ENCODE measurements at places on chromosomes 12 and 14.
A peak's percentile ranks its signal among the peaks of the same experiment; 100 is the strongest.

GRCh38 chr14:101808020-101808641 is 46.6 kb downstream of the PPP2R5C start:
- DNase-seq, result no peak

GRCh38 chr12:40146800-40147797 is 41.2 kb upstream of the SLC2A13 start:
- no peak for DNase-seq

DNA sequence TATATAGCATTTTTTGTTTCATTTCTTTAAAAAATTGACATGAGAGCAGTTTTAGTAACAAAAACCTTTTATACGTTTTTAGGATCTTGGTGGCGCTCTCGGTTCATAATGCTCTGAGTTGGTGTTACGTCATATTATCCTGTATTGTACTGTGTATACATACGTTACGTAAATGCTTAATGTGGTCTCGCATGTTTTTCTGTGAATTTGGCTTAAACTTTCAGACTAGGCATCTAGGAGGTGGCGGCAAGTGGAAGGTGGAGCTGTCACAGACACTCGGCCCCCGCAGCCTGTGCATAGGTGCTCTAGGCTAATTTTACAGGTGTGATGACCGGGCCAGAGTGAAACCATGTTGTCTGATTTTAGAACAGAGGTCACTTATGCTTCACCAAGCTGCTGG is 60.0 kb downstream of the PPP2R5C start:
- DNase-seq, result no peak

GRCh38 chr12:52156311-52156710 is 35.5 kb downstream of the KRT80 start:
- no peak for DNase-seq

DNA sequence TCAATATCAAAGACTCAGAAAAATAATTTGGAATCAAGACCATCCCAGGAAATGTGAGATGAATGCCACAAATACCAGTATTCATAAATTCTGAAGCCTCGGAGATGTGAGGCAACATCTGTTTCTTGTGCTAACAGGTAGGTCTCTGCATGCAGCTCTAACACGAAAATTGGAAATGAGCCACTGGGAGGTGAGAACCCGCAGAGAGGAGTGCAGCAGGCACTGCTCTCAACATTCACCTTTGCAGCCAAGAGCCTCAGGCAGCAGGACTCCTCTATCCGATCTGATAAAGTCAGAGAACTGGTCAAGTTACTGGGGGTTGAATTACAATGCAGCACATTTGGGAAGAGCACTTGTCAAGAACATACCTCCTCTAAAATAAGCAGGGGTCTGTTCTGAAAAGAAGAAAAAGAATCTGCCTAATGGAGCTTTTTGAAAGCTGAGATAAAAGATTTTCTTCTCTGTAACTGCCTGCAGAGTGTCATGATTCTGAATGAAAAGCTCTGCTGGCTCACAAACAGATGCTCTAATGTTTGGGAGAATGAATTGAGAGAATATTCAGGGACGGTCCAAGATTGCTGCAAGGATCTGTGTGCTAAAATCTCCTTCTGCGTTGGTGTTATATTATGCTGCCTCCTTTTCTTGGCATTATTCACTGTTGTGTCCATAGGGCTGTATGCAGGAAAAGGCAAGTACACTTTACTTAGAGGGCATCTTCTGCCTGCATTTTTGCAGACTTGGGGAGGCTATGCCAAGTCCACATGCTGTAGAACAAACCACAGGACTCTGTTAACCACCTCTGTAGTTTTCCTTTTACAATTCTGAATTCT is 209.6 kb upstream of the KRR1 start:
- DNase-seq, result peak; percentile 61

DNA sequence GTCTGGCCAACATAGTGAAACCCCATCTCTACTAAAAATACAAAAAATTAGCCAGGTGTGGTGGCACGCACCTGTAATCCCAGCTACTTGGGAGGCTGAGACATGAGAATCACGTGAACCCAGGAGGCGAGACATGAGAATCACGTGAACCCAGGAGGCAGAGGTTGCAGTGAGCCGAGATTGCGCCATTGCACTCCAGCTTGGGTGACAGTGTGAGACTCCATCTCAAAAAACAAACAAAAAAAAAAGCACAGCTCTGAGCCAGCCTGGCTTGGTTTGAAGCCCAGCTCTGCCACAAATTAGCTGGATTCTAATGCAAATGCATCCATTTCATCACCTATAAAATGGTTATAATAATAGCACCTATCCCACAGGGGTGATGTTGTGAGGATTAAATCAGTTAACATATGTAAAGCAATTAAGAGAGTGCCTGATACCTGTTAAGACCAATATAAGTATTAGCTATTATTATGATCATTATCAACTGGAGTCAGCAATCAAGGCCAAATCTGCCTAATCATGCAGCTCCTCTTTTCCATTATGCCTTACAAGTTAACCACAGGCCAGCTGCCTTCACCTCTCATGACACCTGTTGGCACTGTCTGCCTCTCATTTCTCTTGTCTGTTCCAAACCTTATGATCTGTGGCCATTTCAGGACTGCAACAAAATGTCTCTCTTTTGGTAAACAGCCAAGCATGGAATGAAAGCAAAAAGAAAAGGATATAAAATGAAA is 2.1 kb downstream of the GNPTAB start:
- DNase-seq, result no peak

GRCh38 chr12:57467915-57468314 is 8.3 kb downstream of the GLI1 start:
- no peak for DNase-seq

- no peak for DNase-seq
Measured at GRCh38 chr14:95162641-95163040, 5.3 kb upstream of the DICER1 start.

DNA sequence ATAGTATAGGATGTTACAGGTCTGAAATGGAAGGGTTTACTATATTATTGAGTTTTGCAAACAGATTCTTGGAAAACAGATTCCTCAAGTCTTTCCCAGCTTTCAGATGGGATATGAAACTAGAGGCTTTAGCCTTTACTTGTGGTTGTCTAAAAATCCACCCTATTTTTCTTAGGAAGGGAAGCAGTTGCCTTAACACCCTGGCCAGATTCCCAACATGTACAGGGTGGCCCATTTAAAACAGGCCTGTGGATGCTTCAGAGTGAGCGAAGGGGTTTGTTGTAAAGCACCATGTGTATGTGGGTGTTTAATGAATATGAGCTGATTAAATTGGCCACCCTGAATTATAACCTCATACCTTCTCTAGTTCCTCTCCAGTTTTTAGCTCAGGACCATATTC is 415.9 kb downstream of the ZFP36L1 start:
- no peak for DNase-seq

GRCh38 chr14:95308073-95308472 is 11.6 kb downstream of the CLMN start:
- DNase-seq, result no peak

GRCh38 chr14:64719601-64720000 is 15.4 kb downstream of the PLEKHG3 start:
- DNase-seq, result no peak

DNA sequence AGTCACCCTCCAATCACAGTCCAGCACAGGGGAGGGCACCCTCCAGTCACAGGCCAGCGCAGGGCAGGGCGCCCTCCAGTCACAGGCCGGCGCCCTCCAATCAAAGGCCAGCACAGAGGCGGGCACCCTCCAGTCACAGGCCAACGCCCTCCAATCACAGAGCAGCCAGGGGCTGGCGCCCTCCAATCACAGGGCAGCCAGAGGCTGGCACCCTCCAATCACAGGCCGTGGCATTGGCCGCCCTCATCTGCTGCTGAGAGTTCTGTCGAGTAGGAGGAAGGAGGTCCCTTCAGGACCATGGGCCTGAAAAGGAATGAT is 26.6 kb downstream of the DDX51 start:
- DNase-seq, result no peak

GRCh38 chr14:88590173-88590572 is 27.3 kb downstream of the ZC3H14 start:
- DNase-seq, result no peak

GRCh38 chr12:71981149-71981548 is 42.5 kb downstream of the TPH2 start:
- DNase-seq, result no peak

- DNase-seq, result no peak
Measured at GRCh38 chr12:116665666-116666304, 72.1 kb downstream of the SPRING1 start.

- no peak for DNase-seq
Measured at GRCh38 chr14:75066691-75067090, 2.8 kb upstream of the ZC2HC1C start.

DNA sequence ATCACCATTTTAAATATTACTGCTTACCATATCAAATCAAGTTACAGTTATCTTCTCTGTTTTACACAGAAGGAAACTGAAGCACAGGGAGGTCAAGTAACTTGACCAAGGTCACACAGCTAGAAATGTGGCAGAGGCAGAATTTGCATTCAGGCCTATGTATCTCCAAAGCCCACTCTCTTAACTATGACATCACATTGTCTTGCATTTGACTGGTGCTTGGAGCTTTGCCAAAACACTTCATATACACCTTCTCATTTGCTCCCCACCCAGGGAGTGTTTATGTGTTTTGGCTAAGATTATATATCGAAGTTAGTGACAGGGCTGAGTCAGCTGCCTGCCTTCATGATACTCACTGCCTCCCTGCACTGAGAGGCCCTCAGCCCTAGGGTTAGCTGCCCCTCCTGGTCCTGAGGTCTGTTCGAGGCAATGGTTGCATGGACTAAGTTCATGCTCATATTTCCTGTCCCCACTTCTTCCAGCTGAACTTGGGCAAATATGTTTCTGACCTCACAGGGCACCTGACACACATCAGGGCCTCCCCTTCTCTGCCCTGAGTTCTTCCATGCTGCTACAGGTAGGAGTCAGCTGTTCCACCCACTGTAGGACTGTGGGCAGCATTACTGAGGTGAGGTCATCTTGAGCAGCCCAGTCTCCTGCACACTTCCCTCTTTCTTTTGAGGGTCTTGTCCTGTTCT is 1.8 kb downstream of the GALNT6 start:
- DNase-seq, result no peak

- no peak for DNase-seq
Measured at GRCh38 chr14:62420847-62421246, 624.4 kb downstream of the KCNH5 start.

GRCh38 chr14:74988131-74988530 is 14.6 kb upstream of the EIF2B2 start:
- no peak for DNase-seq

- DNase-seq, result no peak
Measured at GRCh38 chr12:130013771-130014484, 110.1 kb upstream of the TMEM132D start.

DNA sequence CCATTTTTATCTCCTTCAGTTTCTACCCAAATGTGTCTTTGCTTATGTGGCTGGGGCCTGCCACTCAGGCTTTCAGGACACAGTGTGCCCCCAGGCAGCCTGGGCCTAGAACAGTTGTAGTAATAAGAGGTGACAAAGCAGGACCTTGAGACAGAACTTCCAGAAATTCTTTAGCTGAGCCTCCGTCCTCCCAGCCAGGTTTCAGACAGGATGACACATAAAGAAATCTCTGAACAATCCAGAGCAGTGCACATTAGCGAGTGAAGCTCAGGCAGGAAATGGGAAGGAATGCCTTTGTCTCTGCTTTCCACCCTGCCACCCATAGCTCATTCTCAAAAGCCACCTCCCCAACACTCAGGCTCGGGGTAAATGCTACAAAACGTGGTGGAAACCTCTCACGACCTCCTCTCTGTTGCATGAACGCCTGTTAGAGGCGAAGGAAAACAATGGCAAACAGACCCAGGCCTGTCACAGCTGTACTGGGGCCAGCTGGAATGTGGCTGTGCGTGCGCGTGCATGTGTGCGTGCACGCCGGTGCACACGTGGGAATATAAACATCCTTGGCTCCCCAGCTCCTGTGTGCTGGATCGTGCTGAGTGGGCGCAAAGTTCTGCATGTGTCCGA is 286.7 kb downstream of the ZFP36L1 start:
- DNase-seq, result peak; percentile 68

DNA sequence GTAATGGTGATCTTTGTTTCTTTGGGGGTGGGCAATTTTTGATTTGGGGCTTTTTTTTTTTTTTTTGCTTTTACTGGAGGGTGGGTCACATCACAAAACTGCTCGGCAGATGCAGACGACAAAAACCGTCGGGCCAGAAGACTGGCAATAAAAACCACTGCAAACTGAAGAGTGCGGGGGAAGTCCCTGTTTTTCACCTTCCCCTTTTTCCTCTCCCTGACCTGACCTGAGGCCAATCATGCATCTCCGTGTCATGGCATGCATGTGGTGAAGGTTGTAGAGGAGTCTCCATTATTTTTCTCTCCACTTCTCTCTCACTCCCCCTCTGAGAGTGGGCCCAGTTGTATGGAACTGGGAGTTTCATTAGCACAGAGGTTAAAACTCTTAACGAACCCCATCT is 57.5 kb downstream of the AP5M1 start:
- DNase-seq, result no peak

DNA sequence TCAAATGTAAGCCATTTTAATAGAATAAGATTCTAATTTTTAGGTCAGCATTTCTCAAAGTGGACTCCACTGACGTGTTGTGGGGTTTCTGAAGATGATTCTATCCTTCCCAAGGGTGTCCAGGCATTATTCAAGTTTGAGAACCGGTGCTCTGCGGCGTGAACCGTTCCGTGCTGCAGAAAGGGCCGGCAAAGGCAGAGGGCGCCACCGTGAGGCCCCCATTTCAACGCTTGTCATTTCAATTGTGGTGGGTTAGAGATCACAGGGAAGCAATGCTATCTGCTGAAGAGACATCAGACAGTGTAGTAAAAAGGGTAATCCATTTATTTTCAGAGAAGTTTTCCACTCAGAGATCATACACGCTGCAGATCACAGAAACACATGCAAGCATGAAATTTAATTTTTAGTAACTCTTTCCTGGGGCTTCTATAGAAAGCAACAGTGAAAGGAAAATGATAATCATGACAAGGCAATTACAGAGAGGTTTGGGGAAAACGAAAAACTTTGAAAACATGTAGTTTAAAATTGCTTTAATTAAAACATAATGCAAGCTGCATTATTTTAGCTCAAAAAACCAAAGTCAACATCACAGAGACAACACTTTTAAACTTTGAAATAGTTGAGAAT is 201.7 kb downstream of the EXOC5 start:
- no peak for DNase-seq

DNA sequence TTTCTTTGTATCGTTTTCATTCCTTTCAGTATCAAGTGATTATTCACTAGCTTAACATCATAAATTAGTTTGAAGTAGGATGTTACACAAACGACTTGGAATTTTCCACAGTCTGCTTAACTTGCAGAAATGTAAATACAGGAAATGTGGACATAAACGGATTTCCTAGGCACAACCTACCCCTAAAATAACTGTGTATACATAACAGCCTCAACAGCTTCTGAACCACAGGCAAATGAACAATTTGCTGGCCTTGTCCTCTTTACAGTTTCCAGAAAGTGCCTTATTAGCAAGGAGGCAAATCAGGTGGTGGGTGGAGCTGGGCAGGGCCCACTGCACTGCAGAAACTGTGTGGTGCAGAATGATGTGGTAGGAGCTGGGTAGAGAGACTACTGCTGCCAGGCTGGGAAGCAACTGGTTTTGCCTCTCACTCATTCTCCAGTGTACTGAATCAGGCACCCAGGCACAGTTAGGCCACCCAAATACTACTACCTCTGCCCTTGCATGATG is 14.1 kb downstream of the DRAM1 start:
- no peak for DNase-seq

- DNase-seq, result no peak
Measured at GRCh38 chr12:47943623-47944340, 19.6 kb upstream of the TMEM106C start.

GRCh38 chr12:55937981-55938380 is 7.0 kb downstream of the DGKA start:
- no peak for DNase-seq

Data from breast epithelium (tissue), 4 donors.